Left lung (tissue), 14 donors: ENCODE measurements at places on chromosomes 7 and 10.

- no peak for DNase-seq
These were observed 445.2 kb downstream of the DNAJB6 start for GRCh38 chr7:157782041-157782440.

- DNase-seq = no peak
These were observed 417.0 kb upstream of the FOXK1 start for GRCh38 chr7:4265066-4265465.

DNA sequence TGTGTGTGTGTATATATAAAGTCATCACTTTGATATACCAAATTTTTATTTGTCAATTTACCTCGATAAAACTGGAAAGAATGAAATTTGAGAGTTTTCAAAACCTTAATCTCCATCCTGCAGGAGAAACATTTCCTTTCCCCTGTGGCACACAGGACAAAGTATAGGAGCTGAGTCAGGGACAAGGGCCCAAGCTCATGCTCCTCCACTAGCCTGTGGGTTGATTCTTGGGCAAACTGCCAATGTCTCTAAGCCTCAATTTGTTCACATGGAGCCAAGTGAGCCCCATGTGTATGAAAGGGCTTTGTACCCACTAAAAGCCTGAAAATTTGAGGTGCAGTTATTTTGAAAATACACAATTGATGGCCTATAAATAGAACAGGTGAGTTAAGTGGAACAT, 60.3 kb upstream of the IL6 start:
- DNase-seq = no peak

DNA sequence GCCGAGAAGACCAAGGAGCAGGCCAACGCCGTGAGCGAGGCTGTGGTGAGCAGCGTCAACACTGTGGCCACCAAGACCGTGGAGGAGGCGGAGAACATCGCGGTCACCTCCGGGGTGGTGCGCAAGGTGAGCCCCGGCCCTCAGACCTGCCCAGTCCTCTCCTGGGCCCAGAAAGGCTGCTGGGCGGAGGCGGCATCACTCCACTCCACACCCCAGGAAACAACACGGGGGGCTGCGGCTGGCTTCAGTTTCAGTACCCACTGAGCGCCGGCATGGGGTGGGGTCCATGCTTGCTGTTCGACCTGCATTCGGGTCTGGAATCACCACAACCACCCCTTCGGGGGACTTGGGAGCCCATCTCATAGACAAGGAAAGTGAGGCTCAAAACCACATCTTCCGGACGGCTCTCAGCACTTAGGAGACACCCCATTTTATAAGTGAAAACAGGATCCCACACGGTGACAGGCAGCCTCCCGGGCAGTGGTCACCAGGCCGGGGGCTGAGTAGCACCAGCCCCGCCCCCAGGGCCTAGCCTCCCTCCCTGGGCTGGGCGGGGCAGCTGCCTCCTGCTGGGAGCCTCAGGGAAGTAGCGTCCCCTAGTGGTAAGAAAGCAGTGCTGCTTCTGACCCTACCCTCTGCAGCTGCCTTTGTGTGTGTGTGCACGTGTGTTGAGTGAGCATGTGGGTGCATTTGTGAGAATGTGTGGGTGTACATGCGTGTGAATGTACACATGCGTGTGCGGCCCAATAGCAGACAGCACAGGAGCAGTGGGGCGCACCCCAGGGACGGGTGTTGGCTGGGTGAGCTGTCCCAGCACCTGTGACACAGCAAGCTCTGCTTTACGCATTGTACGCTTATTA, 1.8 kb downstream of the SNCG start:
- no peak for DNase-seq

DNA sequence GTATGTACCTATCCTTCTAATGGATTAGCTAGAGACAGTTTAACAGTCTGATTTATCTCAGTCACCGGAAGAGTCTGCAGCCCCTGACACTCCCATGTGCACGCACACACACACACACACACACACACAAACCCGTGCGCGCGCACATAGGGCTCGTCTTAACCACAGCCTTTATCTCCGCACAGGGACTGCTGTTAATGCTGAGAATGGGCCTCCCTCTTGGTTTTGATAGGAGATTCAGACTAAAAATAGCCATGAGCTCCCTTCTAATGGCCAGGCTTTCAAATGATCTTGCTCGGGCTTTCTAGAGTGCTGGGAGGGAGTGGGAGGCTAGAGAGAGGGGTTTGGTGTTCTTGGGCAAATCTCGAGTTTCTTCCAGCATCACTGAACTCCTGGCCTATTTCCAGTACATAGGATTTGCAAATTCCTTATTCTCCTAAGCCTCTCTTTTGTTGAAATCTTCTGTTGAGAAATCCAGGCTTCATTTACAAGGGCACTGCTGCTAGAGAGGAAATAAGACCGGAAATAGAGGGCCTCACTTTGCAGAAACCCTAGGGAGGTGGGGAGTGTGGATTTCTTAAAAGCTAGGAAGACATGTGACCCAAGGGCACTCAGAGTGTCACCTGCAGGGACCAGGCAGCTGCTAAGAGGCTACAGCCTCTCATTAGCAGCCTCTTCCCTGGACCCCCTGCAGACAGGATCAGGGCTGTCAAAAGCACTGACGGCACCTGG, 2.4 kb downstream of the TMEM72 start:
- DNase-seq = peak; percentile 29

DNA sequence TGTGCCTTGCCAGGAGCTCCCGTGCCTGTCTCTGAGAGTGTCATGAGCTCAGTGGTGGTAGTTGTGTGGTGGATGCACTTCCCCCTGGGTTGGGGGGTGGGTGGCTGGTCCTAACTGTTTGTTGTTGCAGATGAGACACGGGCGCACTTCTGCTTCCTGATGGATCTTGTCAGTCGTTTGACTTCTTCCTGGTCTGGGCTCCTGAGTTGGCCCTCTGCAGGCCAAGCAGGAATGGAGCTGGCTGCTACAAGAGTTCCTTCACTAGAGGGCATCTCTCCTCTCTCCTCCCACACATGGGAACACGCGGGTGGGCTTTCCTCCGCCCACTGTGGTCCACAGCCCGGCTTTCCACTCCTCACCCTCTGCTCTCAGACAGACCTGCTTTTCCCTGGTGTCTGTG, 82.0 kb downstream of the BMS1 start:
- DNase-seq = no peak

- no peak for DNase-seq
These were observed 233.2 kb downstream of the SORCS1 start for GRCh38 chr10:106931159-106931852.

DNA sequence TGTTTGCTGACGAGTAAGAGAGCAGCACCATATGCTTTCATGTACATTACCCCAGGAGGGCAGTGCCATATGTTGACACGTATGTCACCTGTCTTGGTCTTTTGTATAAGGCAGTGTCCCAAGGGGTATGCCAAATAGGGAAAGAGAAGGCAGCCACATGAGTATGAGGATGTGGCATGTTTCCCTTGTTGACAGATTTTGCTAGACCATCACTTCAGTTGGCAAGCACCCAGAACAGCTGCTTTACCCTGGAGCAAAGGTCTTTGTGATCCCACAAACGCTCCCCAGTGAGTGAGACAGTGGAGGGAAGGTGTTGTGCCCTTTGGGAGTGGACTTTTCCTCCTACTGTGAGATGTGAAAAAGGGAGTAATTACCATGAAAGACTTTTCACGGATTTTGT, 350.1 kb downstream of the ETV1 start:
- DNase-seq = no peak
